Activated T-cell treated with anti-CD3 and anti-CD28 coated beads for 24 hours (primary cell): ENCODE measurements at places on chromosomes 1 and 21.

DNA sequence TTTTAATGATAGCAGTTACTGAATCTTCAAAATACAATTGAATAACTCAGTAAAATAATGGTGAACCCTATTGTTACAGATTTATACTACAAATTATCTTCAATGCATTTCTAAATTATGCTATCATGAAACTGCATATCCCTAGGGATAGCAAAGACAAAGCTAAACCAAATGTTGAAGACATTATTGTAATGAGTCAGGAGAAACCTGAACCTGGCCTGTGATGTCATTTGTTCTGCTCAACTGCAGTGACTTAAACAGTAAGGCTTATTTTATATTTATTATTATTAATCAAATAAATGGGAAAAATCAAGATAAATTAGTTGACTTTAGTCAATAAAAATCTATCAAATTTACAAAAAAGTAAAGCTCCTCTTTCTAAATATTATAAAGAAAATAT lies 100.3 kb downstream of the UCHL5 start:
- DNase-seq = no peak

- DNase-seq = no peak
Observed at GRCh38 chr1:34790985-34791384, 1.8 kb upstream of the GJA4 start.

GRCh38 chr1:187870552-187870951 lies 1041.8 kb downstream of the PLA2G4A start:
- no peak for DNase-seq

GRCh38 chr1:41447995-41448770 lies 36.3 kb downstream of the EDN2 start:
- DNase-seq = no peak

DNA sequence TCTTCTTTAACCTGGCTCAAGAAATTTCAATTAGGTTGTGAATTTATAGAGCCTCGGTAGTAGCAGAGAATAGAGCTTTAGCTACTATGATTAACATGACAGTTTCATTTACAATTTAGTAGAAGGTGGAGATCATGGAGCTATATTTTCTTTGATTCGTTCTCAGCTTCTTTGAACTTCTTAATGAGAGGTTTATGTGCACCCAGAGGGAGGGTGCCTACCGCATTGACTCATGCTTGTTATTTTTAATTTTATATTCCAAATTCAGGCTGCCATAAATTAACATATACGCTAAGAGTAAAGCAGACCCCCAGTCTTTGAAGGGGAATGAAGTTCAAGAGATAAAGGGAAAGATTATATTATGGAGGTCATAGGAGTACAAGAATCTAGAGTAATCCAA lies 24.4 kb downstream of the SYT14 start:
- no peak for DNase-seq

DNA sequence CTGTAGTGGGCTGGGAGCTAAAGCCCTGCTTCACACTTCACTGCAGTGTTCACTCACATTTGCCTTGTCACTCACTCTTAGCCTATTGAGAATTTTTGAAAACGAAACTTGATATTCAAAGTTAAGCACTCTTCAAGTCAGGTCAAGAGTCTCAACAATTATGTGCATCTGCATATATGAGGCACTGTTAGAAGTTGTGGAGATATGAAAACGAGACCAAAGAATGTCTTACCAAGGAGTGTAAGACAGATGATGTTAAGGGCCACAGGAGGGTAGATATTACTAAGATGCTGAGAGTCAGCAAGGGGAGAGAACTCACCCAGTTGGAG lies 64.7 kb upstream of the GJA8 start:
- DNase-seq = no peak

GRCh38 chr21:29078869-29079767 lies 5.7 kb upstream of the CCT8 start:
- DNase-seq = no peak

DNA sequence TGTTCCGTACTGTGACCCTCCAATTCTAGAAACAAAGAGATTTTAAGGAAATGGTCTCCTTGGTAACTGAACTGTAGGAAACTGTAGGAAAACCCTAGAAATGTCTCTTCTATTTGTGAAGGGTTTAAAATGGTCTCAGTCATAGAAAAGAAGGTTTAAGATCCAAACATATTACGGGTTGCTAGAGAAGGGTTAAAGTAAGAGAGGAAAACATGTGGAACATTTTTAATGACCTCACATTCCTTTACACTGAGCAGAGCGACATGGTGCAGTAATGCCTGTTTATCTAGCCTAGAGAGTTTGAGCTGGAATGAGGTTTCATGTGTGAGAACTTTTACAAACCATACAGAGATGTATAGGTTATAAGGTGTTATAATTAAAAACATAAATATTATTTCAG lies 36.9 kb upstream of the C1orf105 start:
- DNase-seq = no peak

- no peak for DNase-seq
Observed at GRCh38 chr1:54338464-54338863, 67.7 kb downstream of the SSBP3 start.

DNA sequence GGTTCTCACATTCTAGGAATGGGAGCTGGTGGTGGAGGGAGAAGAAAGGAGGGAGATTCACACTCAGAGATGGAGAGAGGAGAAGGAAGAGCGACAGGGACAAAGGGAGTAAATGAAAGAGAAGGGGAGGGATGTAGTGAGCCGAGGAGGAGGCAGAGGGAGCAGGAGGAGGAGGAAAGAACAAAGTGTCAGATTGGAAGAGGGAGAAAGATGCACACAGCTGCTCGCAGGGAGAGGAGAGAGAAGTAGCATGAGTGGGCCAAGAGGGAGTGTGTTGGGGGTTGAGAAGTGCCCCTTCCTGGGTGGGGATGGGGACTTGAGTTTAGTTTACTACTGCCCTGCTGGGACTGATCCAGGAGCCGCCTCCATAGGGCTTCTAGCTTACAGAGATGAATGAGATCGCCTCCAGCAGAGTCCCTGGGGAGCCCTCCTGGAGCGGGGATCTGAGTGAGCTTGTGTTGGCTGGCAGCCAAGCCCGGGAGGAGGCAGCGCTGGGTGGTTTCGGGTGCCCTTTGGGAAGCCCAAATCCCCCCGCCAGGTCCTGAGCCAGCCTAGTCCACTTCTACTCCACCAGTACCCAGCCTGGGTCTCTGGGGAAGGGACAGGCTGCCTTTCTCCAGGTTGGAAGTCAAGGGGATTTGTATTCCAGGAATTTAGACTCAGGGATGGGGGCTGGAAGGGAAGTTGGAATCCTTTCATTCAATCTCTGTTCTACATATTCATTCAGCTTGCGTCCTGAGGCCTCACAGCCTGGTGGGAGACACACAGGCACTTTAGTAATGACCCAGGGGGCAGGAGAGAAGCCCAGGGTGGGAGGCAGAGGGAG lies 20.9 kb downstream of the PTPRU start:
- DNase-seq = no peak

DNA sequence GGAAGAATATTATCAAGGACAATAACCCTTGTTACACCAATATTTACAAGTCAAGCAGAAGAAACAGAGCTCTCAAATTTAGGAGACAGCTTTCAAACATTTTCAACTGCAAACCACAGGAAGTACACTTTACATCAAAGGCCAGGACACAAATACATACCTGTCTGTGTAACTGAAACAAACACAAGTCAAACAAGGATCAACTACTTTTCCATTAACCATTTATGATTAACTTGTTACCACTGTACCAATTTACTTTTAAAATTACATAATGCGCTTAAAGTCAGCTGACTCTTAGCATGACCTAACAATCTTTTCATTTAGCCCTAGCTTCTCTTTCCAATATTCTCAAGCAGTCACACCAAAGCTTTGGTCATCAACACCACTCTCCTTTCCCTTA lies 43.5 kb downstream of the TRIM33 start:
- DNase-seq = no peak
